ENCODE measurements at places on chromosomes 5 and 9. TPM values are rescaled to one million over a fixed set of nuclear protein-coding genes. Genes with fewer than 3 reads are reported as not detected.

TLR4 gene
- 32.4 TPM for total RNA-seq

TTC16 gene
- total RNA-seq = not detected

CD74 gene
- 1,940 TPM for total RNA-seq

PCDHB16 gene
- 18.3 TPM for total RNA-seq

PPP2CA gene
- 26.2 TPM for total RNA-seq

DOCK2 gene
- total RNA-seq = 33.1 TPM

PBX3 gene
- total RNA-seq = 24.3 TPM

MEIKIN gene
- not detected for total RNA-seq

FBN2 gene
- total RNA-seq = 0.11 TPM

ZNF169 gene
- total RNA-seq = 19.1 TPM

WDR38 gene
- total RNA-seq = not detected

ARL10 gene
- 2.7 TPM for total RNA-seq

CCL19 gene
- total RNA-seq = 17.7 TPM

RALGPS1 gene
- 9.8 TPM for total RNA-seq

IRX1 gene
- 10.3 TPM for total RNA-seq

RFX3 gene
- 4.0 TPM for total RNA-seq

LECT2 gene
- total RNA-seq = not detected

BASP1 gene
- total RNA-seq = 69.1 TPM

PLEKHG4B gene
- not detected for total RNA-seq

ALDH1A1 gene
- total RNA-seq = 43.9 TPM

EMB gene
- total RNA-seq = 6.4 TPM

PCDHB9 gene
- total RNA-seq = 1.9 TPM

NIPAL4 gene
- total RNA-seq = not detected

FGF10 gene
- total RNA-seq = 7.5 TPM

PCDHAC2 gene
- not detected for total RNA-seq

FGF1 gene
- 23.5 TPM for total RNA-seq

PCDHA4 gene
- total RNA-seq = not detected

BRD9 gene
- total RNA-seq = 13.6 TPM

POLE3 gene
- 17.5 TPM for total RNA-seq

GGTA1 gene
- total RNA-seq = 2.6 TPM

PCDHB13 gene
- total RNA-seq = 6.7 TPM

CMYA5 gene
- total RNA-seq = 1.2 TPM

FAM78A gene
- total RNA-seq = 6.2 TPM

NDST1 gene
- 71.5 TPM for total RNA-seq

PCDHA11 gene
- not detected for total RNA-seq

GPR21 gene
- 5.7 TPM for total RNA-seq

PCDHGB1 gene
- 1.8 TPM for total RNA-seq

All from ascending aorta (tissue), 2 donors.